ENCODE measurements at places on chromosomes 3 and 15.

DNA sequence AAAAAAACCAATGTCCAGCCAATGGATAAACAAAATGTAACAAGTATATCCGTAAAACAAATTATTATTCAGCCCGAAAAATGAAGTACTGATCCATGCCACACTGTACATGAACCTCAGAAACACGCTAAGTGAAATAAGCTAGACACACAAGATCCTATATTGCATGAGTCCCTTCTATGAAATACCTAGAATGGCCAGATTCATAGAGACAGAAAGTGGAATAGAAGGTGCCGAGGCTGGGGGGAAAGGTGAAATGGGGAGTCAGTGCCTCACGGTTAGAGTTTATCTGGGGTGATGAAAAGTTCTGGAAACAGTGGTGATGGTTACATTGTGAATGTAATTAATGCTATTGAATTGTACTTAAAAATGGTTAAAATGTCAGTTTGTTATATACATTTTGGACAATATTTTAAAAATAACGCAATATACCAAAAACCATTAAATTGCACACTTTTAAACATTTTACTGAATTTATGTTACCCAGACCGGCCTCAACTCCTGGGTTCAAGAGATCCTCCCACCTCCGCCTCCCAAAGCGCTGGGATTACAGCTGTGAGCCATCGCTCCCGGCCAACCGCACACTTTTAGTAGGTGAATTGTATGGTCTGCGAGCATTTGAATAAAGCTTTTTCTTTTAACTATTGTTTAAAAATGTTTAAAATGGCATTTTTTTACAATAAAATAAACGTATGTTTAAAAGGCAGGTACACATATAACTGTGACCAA is 2.1 kb downstream of the RNF168 start:
- peak; percentile 18 for DNase-seq

DNA sequence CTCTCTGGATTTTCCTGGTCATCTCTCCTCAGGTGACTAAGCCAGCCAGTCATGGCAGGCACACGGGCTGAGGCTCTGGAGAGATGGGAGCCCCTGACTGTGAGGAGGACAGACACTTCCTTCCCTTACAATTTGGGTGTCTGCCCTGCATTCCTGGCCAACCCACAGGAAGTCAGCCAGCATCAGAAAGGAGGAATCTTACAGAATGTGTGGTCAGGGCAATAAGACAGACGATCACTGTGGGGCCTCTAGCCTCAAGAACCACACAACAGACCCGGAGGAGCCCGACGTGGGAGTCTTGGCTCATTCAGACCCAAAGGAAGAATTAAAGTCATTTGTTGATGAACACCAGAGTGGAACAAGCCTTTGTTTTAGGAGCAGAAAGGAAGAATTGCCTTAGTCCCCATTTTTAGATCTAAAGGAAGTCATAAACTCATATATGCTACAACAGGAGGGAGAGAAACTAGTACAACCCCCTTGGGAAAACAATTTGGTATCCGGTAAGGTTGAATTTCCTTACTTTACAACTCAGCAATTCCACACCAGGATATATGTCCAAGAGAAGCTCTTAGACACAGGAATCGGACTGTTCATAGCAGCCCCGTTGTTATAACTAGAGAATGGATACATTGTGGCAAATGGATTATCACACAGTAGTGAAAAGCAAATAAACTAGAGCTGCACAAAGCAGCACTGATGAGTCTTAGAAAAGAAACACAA is 62.2 kb downstream of the ABTB1 start:
- peak; percentile 86 for DNase-seq

DNA sequence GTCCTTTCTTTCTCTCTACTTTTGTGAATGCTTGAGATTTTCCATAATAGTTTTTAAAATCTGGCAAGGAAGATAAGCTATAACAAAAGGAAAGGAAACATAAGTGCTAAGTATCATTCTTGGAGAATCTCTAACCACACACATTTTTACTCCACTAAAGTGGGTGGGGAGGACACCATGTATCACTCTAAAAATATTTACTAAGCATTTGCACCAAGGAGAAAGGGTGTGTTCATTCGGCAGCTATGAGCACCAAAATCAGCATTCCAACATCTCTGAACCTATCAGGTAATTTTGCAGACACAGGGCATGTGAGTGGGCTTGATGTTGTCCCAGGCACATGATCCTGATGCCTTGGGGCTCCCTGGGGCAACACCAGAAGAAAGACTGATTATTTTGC is 5.5 kb downstream of the B4GALT4 start:
- DNase-seq: no peak

GRCh38 chr3:45261333-45262110 is 35.4 kb upstream of the TMEM158 start:
- no peak for DNase-seq

- peak; percentile 17 for DNase-seq
Observed at GRCh38 chr3:13420045-13420830, at the start of gene NUP210. Gene NUP210, minus strand, starts transcription at chr3:13420322. Its CDS starts 96 bp downstream, at chr3:13420226.

DNA sequence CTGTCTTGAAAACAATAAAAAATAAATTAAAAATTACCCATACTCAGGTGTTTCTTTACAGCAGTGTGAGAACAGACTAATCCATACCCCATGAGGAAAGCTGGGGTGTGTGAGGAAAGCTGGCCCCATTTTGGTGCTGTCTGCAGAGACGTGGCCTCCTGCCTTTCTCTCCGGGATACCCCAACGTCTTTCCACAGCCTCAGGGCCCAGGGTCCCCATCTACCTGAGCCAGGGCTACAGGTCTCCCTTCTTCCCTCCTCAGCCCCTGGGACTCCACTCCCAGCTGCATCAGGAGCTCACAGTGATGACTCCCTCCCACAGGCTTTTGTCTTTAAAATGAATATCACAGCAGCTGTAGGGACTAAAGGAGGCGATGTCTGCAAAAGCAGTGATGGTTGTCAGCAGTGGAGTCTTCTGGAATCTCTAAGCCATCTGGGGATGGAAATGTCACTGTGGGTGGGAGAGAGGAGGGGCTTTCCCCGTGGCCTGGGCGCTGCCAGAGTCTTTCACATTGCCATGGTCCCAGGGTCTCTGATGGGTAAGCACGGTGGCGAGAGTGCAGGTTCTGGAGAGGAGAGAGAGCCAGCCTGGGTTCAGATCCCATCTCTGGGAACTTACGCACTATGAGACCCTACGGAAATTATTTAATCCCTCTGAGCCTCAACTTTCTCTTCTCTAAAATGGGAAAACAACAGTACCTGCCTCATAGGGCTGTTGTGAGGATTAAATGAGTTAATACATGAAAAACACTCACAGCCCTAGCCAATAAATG is 259.3 kb downstream of the PLCL2 start:
- DNase-seq: no peak

- DNase-seq: no peak
Observed at GRCh38 chr15:89019436-89019835, 68.8 kb upstream of the ABHD2 start.

- no peak for DNase-seq
Observed at GRCh38 chr15:77993374-77993911, 84.1 kb downstream of the TBC1D2B start.

DNA sequence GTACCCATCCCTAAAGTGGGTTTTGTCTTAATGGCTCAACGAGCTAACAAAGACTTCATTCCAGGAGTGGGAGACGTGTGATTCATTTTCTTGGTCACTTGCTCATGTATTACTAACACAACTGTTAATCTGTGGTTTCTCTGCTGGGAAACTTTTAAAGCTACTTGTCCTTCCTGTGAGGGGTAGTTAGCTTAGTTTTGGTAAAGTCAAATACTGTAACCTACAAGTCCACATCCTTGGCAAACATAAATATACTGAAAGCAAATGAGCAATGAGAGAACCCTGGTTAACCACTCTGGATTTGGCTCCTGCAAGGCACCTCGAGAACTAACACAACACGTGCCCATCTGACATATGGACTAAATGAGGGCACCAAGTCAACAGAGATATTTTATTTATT is 19.9 kb downstream of the NOX5 start:
- no peak for DNase-seq

DNA sequence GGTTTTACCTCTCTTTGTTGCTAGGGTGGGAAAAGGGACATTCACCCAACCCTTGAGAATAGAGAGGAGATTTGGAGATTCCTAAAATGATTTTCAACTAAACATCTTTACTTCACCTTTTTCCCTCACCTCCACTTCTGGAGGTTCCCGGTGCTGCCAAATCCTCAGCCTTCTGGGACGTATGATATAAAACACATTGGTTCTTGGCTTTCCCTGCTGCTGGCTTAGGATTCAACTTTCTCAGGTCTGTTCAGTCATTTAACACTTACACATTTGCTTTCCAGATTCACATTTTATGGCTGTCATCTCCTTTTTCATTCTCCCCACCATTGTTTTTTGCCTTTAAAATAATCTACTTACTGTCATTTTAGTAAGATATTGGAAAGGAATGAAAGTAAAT is 106.6 kb downstream of the PIK3R4 start:
- no peak for DNase-seq

DNA sequence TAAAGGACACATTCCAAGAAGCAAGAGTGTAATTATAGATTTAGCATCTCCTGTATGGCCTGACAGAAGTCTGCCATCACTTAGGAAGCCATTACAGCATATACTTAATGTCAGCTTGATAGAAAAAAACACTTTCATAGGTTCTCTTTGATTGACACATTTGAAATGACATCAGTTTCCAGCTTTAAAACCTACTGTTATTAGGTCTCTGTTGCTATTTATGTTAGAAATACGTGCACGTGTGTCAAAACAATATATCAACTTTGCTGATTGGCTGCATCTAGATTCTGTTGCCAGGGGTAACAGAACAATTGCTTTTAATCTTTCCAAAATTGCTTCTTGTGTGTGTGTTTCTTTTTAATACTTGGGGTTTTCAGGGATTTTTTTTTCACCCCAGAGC is 389.3 kb upstream of the ATP11B start:
- DNase-seq: no peak

DNA sequence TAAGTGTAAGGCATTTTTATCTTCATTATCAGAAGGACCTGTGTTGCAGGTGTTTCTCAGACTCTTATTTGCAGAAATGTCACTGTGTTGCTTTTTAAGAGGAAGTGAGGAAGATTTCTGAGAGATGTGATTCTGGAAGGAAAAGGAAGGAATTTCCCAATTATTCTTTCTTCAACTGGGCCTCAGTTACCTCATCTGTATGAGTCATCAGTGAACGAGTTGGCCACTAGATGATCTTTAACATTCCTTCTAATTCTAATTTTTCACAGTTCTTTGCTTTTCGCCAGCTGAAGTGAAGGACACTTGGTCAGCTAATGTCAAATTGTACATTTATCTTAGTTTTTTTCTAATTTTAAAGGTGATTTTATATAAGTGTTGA is 28.9 kb downstream of the CLEC3B start:
- DNase-seq: no peak

DNA sequence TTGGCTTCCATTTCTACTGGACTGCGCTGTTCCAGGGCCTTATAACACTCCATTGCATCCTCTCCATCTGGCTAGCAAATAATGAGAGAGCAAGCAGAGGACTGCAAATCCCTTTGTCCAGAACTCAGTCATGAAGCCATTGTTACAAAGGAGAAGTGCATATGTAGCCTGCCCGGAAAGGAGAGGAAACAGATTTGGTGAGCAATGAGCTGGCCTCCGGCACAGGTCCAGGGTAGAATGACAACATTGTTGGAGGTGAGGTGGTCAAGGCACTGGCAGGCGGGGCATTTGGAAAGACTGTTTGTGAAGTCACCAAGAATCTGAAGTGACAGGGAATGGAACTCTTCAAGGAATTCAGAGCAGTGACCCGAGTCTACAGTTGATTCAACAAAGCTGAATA is 25.0 kb upstream of the ATP1B3 start:
- DNase-seq: no peak

DNA sequence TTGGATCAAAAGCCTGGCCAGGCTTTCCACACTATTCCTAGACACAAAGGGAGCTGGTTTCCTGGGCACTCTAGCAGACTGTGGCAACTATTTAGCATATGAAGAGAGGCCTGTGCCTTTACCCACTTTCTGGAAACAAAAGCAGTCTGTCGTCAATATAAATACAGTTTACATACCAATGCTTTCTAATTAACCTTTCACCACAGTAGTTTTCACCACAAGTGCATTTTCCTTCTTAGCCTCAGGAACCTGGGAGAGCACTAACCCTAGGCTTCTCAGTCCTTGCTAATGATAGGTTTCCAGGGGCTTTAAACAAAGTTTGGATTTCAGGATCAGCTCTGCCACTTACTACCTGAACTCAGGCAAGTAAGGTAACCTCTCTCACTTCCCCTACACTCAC is 499.1 kb downstream of the MAGI1 start:
- no peak for DNase-seq

- no peak for DNase-seq
Observed at GRCh38 chr3:191649626-191650025, 188.7 kb downstream of the PYDC2 start.

DNA sequence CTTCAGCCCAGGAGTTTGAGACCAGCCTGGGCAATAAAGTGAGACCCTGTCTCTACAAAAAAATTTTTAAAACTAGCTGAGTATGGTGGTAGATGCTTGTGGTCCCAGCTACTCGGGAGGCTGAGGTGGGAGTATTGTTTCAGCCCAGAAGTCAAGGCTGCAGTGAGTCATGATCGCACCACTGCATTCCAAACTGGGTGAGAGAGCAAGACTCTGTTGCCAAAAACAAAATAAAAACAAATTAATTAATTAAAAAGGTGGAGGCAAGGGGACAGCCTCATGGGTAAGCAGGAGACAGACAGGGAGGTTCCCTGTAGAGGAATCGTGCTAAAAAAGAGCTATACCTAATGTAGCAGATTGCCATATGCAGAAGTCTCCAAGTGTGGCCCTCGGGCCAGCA is 12.6 kb downstream of the HAPLN3 start:
- DNase-seq: no peak

GRCh38 chr3:71281280-71281679 is 302.2 kb downstream of the FOXP1 start:
- no peak for DNase-seq

- DNase-seq: no peak
Observed at GRCh38 chr3:149623824-149624223, 34.0 kb downstream of the WWTR1 start.

GRCh38 chr3:27666708-27667107 is 55.4 kb downstream of the EOMES start:
- DNase-seq: peak; percentile 97

GRCh38 chr3:149247929-149248691 is 26.5 kb upstream of the CP start:
- no peak for DNase-seq

- DNase-seq: no peak
Observed at GRCh38 chr3:156694536-156694935, 20.1 kb downstream of the TIPARP start.

- DNase-seq: no peak
Observed at GRCh38 chr3:48092270-48092669, 76.1 kb upstream of the MAP4 start.

DNA sequence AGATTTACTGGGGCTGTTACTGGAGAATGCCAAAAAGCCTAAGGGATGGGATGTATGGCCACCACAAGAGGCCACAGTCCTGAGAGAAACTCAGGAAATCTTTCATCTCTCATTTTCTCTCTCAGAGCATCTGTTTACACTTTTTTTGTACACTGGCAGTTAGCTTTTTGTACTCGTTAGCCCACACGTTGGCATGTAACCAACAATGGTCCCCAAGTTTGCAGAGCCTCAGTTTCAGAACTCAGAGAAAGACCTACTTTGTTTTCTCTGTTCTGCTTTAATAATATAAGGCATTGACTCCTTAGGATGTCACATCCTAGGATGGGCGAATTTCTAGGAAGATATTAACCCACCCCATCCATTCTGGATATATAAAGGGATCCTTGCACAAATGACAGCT is 183.5 kb downstream of the SUCNR1 start:
- no peak for DNase-seq

GRCh38 chr3:187629711-187630110 is 40.5 kb downstream of the SST start:
- no peak for DNase-seq

Measured in cerebellar cortex (tissue), 1 donor.